ENCODE measurements at places on chromosomes 2 and 18.

- no peak for DNase-seq
Measured at GRCh38 chr2:55112229-55113031, 62.2 kb upstream of the RTN4 start.

DNA sequence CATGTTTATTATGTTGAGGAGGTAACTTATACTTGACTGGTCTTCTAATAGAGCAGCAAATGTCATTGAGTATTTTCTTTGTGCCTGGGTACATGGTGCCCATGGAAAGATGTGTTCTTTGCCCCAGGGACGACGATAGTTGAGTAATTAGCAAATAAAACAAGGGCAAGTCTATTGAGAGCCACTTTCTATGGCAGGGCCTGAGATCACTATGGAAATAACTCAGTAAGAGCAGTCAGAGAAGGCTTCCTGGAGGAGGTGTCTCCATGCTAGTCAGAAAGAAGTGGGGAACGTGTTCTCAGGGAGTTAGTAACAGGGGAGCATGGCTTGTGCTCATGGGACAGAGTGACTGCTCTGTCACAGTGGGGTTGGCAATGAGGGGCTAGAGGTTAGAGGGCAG lies 28.6 kb downstream of the CTIF start:
- no peak for DNase-seq

DNA sequence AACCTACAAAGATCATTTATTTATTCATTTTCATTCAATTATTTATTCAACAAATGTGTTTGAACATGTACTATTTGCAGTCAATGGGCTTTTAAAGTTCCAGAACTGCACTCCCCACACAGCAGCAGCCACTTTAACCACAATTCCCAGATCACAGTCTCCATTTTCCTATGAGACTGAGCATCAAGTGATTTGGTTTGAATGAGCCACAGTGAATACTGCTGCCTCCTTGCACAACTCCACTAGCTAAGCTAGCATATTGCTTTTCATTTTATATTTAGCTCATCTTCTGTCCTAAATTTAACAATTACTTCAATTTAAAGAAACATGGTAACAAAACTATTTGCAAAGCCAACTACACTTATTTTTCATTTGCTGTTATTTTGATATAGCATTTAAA lies 353.4 kb upstream of the VRK2 start:
- DNase-seq, result no peak

DNA sequence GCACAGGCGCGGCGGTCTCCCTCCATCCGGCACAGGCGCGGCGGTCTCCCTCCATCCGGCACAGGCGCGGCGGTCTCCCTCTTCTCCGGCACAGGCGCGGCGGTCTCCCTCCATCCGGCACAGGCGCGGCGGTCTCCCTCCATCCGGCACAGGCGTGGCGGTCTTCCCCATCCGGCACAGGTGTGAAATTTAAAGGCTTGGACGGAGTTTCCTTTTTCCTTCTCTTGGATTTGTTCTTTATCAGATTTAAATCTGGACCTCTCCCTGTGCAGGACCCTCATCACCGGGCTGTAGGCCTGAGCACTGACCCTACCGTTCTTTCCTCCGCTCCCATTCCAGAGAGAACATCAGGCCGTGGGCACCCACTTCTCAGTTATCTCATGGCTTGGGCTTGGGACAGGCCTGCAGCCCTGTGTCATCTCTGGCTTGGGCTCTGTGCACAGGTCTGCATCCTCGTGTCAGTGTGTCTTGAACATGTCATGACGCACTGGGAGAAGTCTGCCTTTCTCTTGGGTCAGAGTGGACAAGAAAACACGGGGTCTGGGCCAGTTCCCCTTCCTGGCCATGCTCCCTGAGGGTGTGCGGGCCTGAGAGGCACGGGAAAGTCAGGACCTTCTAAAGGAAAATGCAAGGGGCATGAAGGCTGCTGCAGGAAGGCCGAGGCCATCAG lies 53.9 kb upstream of the PXDN start:
- DNase-seq, result no peak

GRCh38 chr2:15889442-15890123 lies 50.8 kb upstream of the MYCN start:
- no peak for DNase-seq

DNA sequence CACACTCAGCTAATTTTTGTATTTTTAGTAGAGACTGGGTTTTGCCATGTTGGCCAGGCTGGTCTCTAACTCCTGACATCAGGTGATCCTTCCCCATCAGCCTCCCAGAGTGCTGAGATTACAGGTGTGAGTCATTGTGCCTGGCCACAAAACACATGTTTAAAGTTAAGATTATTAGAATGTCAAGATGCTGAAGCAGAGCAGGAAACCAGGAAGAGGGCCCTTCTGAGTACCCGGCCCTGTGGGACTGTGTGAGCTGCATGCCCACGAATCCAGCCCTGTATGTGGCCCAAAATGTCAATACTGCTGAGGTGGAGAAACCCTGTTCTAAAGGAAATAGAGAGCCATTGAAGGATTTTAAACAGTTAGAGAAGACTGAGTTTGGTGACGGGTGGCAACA lies 31.0 kb upstream of the REV1 start:
- no peak for DNase-seq

GRCh38 chr2:55461679-55462078 lies 42.0 kb upstream of the CCDC88A start:
- DNase-seq, result no peak

DNA sequence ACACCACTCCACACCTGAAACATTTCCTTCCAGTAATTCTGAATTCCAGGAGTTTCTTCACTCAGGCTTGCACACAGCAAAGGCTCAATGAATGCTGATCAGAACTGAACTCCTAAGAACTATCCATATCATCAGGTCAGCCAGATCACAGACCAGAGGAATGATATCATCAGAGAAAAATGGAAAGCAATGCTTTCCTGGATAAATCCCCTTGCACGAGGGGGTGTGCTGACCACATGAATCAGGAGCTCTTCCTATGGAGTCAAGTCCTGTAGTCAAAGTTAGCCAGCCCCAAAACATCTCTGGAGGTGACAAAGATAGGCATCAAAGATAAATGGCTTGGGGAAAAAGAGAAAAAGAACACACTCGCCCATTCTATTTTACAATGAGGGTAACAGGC lies 83.8 kb upstream of the ACVR2A start:
- DNase-seq, result no peak

GRCh38 chr18:12231040-12231882 lies 22.9 kb upstream of the CIDEA start:
- DNase-seq, result no peak

- DNase-seq, result no peak
Measured at GRCh38 chr2:15242936-15243461, 318.1 kb downstream of the NBAS start.

GRCh38 chr2:219405451-219405850 lies 12.7 kb upstream of the DES start:
- DNase-seq, result no peak

DNA sequence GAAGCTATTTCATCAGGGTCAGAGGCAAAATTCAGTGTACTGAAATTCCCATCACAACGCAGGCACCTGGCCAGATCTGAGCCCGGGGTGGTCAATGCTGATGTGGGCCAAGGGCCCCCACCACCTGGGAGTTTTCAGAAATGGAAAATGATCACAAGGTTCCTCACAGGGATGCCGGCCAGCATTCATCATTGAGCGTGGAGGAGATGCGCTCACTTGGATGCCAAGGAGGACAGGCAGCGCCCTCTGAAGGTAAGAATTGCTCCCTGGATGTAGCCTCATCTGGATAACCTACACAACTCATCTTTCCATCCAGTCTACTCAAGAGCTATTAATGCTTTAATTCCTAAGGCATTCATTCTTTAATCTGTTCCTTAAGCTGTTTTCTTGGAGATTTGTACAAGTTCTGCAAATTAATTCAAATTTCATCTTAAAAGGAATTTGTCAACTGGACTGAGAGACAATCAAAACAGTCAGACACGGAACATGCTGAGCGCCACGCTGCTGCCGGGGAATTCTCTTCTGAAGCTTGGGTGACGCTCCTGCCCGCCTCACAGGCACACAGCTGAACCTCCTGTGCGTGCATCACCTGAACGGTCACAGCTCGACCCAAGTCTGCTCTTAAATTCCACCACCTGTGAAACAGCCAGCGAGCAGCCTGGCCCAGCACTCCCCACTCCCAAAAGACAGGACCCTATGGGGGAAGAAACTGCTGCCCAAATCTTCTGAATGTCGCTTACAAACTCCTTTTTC lies 206.7 kb downstream of the HDAC4 start:
- peak; percentile 7 for DNase-seq

GRCh38 chr2:39991298-39991697 lies 212.2 kb upstream of the THUMPD2 start:
- DNase-seq, result no peak

- no peak for DNase-seq
Measured at GRCh38 chr2:219477815-219478214, 20.9 kb upstream of the GMPPA start.

- no peak for DNase-seq
Measured at GRCh38 chr18:61572871-61573270, 239.6 kb downstream of the CDH20 start.

DNA sequence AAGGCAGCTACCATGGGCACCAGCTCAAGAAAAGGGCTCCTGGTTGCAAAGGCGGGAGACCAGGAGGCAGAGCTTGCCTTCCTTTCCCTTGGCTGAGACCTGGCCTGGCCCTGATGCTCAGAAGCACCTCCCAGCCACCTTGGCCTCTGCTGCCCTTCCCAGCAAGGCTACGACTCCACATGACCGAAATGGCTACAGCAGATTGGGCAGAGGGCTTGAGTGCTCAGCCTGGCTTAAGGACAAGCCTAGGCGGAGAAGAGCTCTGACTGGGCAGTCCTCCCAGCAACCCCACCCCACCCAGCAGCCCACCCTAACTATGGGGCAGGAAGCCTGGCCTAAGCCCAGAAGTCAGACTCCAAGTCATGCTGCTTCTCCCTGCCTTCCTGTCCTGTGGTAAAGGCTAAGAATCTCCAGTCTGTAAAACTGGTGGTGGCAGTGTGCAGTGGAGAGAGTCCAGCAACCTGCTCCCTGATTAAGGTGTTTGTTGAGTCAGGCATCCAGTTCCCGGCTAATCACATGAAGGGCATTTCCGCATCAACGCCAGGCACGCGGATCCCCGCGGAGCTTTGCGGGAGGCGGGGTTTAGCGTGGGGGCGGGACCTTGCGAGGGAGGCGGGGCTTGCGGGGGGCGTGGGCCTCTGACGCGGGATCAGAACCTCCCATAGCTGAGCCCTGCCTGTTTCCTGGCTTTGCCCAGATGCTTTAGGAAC lies 256.0 kb downstream of the BCL11A start:
- DNase-seq, result no peak

DNA sequence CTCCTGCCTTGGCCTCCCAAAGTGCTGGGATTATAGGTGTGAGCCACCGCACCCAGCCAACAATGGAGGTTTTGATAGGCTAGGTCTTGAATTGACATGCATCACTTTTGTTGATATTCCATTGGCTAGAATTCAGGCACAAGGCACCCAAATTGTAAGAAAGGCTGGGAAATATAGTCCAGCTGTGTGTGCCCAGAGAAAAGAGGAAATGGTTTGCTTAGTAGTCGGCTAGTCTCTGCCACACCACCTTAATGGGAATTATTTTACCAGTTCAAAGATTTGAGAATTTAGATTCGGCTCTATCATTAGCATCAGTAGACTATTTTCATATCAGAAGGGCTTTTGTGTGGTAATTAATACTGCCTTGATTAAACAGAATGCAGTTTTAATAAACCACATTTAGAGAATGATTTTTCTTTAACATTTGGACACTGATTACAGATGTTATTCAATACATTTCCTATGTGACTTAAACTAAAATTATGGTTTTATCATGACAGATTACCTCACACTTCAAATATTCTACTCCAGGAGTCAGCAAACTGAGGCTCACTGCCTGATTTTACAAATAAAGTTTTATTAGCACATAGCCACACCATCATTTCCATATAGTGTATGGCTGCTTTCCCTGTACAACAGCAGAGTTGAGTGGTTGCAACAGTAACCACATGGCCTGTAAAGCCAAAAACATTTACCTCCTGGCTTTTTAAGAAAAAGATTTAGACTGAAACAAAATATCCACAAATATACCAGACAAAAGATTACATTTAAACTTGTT lies 27.4 kb downstream of the DBI start:
- no peak for DNase-seq

DNA sequence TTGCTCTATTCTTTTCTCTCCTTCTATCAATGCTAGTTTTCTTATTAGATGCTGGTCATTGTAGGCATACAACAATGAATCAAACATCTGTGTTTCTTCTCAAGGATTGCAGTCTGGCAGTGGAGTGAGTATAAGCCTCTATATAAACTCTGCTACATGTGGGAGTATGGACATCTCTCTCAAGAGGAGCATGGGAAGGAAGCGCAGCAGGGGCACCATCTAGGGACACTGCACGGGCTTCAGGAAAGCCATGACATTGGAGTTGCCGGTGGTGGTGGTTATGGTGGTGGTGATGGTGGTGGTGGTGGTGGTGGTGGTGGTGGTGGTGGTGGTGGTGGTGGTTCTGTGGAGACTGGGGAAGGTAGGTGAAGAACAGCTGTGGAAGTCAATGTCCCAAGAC lies 462.6 kb downstream of the RNF144A start:
- DNase-seq, result no peak

- DNase-seq, result no peak
Measured at GRCh38 chr2:229372207-229372606, 101.1 kb upstream of the PID1 start.

- peak; percentile 42 for DNase-seq
Measured at GRCh38 chr18:21194871-21195771, 46.9 kb upstream of the GREB1L start.

DNA sequence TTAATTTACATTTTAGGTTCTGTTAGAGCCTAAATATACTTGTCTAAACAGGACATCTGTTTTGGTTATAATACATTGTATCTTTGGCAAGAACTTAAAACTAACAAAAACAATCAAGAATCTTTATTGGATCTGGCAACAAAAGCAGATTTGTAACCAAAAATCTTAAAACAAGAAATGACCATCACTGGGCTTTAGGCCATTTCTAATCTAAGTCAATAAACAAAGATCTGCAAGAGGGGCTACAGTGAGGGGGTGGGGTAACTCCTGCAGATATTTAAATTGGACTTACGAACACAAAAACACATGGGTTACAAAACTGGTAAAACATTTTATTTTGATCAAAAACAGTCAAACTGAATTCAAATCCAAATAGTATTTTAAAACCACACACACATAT lies 77.3 kb downstream of the SRBD1 start:
- DNase-seq, result no peak

GRCh38 chr2:199589306-199589705 lies 131.6 kb upstream of the SATB2 start:
- DNase-seq, result no peak

DNA sequence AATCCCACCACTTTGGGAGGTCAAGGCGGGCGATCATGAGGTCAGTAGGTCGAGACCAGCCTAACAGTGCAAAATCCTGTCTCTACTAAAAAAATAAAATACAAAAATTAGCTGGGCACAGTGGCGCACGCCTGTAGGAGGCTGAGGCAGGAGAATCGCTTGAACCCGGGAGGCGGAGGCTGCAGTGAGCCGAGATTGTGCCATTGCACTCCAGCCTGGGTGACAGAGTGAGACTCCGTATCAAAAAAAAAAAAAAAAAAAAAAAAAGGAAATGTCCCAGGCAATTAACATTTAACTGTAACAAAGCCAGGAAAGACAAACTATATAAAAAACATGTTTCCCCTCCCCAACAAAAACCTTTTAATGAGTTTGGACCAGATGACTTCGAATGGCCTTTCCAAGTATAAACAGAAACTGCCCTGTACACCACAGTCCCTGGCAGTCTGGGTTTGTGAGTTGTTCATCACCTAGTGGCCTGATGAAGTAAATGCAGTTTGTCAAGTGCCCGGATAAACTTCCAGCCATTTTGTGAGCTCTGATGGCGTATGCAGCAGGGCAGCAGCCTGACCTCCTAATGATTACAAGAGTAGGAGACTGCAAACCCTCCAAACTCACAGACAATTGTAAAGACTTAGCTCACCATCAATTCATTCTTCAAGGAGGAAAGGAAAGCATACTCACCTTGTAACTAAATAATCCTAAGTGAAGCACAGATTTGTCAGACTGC lies 16.6 kb upstream of the PCBP1 start:
- DNase-seq, result peak; percentile 89

Measured in ACHN (cell line).